Adipocyte (in vitro differentiated cells): ENCODE measurements at places on chromosomes 12 and 14.
A peak's percentile ranks its signal among the peaks of the same experiment; 100 is the strongest.

DNA sequence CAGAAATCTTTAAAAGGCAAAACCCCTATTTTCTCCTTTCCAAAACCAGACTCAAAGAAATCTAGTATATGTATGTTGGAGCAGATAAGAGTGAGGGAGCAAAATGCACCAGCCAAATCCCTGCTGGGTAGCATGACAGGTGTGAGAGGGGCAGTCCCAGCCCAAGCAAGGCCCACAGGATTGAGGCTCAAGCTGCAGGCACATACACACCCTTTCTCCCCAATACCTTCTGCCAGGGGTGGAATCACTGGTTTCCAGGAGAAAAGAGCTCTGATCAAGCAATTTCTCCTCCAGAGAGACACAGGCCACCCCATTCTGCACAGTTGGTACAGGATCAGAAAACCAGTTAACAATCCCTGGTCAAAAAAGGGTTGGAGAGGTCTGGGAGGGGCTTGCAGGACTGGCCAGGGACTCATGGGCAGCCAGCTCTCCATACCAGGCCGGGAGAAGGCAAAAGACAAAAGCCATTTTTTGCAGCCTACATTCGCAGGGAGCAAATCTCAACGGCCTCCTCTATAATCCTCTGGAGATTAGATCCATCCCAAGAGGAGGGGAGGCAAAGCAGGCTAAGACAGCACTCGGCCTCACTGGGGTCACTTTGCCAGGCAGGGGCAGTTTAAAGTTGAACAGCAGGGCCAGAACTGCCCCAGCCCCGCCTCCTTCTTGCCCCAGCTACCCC is 2.1 kb downstream of the KMT2D start:
- DNase-seq = peak; percentile 16

GRCh38 chr14:73884438-73885190 is 2.0 kb upstream of the ZNF410 start:
- DNase-seq = no peak

DNA sequence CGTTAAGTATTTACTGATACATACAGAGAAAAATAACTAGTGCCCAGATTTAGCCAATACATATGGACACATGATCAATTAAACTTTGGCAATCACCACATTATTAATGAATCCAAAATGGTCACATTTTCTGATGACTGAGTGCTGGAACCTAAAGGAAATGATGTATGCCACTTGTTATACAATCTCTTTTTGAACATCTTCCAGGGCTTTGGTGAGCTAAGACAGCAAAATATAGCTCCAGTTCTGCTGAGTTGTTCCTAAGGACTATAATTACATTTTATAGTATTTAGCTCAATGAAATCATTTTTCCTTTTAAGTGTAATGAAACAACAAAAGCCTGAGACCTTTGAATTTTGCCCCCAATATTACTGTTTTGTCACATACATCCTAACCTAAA is 329.1 kb upstream of the ATP2B1 start:
- peak; percentile 36 for DNase-seq

GRCh38 chr14:39145266-39145966 is 24.7 kb downstream of the TRAPPC6B start:
- no peak for DNase-seq

- no peak for DNase-seq
Observed at GRCh38 chr12:130831246-130831645, 7.8 kb downstream of the STX2 start.

GRCh38 chr14:104356020-104356737 is 217.8 kb downstream of the KIF26A start:
- no peak for DNase-seq

DNA sequence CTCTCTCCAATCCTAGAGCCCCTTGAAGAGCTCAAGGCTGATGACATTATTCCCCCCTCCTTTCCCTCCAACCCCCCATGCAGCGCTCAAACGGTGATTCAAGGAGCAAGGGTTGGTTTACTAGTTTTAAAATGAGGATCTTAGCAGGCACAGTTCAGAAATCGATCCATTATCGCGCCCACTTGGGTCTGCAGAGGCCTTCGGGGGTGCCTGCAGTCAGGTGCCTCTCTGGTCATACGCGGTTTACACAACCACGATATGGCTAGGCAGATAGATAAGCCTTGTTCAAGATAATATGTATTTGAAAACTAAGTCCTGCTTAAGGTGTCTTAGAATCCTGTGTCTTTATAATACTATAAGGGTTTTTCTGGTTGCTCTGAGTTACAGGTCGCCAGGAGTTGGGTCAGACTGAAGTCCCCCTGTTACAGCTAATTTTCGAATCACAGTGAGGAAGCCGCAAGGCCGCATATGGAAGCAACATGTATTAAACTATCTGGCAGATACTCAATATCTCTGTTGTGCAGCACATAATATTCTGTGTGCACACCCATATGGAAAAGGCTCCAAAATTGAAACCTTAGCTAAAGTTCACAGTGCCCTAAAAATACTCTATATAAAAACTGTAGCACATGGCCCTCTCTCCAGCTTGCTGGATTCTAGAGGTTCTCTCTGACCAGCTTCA is 10.0 kb downstream of the BHLHE41 start:
- no peak for DNase-seq

DNA sequence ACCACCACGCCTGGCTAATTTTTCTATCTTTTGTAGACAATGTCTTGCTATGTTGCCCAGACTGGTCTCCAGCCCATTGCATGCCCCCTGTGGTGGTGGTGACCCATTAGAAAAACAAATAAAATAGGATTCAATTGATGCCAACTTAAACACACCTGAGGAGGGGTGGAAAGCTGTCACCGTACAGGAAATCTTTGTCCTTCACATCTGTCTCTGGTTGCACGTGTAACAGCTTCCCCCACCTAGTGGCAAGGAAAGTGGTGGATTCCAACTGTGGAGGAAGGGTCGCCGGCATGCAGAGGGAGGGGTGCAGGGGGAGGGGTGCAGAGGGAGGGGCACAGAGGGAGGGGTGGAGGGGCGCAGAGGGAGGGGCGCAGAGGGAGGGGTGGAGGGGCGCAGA is 26.1 kb upstream of the GPR68 start:
- no peak for DNase-seq

- DNase-seq = no peak
Observed at GRCh38 chr14:73916324-73916723, 29.7 kb downstream of the ZNF410 start.

DNA sequence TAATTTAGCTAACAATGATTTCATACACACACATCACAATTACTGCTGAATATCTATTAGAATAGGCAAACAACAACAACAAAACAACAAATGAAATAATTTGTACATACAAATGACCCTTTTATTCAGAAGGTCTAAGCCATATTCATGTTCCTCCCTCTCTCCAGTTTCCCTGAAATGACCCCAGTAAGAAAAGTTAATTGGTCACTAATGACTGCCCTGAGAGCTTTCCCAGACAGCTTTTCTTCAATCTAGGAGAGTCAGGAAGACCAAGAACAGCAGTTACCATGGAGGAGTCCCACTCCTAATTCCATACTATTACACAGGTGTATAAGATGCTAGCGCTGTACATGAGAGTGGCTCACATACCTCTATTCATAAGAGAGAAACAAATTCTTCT is 121.2 kb upstream of the GRIP1 start:
- no peak for DNase-seq

DNA sequence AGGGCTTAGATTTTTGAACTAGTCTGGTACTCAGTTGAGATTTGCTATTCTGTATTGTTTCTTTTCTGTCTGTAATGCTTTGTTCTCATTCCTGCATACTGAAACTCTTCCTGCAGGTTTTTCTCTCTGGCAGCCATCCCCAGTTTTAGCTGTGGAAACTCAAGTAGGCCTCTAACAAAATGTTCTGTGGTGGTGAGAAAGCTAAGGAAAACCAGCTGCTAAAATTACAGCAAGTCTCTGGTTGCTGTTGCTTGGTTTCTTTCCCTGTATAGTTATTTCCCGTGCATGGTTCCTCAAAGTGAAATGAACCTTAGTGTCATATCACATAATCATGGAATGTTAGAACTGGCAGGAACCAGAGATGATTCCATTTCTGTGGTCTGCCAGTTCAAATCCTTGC is 442.5 kb downstream of the NRXN3 start:
- DNase-seq = peak; percentile 58

- DNase-seq = no peak
Observed at GRCh38 chr14:105023144-105023543, 2.3 kb upstream of the CDCA4 start.

DNA sequence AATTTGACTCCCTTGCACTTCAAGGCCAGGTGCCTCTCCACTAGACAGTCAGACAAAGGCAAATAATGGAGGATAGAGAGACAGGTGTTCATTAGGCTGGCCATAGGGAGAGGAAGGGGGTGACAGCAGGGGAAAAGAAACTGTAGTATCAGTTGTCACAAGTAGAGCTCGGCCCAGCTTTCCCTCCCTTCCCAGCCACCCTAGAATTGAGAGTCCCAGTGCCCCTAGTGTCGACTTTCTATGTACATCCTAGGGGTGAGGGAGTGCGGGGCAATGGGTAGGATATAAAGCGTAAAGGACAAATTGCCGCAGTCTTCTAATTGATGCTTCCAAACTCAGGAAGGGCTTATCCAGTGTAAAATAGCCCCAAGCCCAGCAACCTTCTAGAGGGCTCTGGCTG is 39.0 kb downstream of the BAZ2A start:
- no peak for DNase-seq

GRCh38 chr14:101113108-101113612 is 209.6 kb upstream of the RTL1 start:
- DNase-seq = no peak
